ENCODE measurements at places on chromosomes 7 and 10.

DNA sequence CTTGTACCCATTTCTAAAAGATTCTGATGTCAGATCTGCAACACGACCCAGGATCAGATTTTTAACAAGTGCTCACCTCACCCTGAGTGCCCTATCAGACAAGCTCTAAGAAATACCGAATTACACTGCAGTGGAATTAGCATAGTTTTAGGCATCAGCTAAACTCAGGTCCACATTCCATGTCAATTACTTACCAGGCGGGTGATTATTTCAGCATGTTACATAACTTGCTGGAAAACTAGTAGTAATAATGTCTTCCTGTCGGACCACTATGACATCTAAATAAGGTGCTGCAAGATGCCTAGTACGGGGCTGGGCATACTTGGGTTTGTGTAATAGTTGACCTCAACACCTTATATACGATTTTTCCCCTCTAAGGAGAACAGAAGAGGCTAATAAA lies 21.0 kb downstream of the TRIL start:
- no peak for DNase-seq

GRCh38 chr10:95573527-95573926 lies 12.4 kb upstream of the SORBS1 start:
- no peak for DNase-seq

DNA sequence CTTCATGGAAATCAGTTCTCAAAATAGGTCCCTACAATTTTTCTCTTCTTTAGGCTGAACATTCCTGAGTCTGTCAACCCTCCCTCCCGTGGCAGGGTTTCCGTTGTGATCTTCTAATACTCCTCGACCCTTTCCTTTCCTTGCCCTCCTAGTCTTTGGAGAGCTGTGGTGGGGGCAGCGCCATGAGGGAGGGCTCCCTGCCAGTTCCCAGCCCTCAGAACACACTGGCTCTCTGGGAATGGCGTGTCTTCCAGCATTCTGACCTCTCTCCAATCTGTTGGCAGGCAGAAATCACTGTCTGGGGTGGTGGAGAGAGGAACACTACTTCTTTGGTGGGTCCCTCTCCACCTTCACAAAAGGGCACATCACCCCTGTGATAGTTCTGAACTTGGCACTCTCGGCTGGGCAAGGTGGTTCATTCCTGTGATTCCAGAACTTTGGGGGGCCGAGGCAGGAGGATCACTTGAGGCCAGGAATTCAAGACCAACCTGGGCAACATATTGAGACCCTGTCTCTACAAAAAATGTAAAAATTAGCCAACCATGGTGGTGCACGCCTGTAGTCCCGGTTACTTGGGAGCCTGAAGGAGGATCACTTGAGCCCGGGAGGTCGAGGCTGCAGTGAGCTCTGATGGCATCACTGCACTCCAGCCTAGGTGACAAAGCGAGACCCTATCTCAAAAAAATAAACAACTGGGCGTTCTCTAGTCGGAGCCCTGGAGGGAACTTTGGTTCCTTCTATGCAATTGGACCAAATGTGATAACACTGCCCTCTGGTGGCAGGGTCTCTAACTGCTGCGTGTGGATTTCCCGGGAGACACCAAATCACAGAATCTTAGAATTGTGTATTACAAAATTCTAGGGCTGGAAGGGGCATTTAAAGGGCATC lies 13.1 kb upstream of the ARPC1A start:
- DNase-seq = peak; percentile 65

DNA sequence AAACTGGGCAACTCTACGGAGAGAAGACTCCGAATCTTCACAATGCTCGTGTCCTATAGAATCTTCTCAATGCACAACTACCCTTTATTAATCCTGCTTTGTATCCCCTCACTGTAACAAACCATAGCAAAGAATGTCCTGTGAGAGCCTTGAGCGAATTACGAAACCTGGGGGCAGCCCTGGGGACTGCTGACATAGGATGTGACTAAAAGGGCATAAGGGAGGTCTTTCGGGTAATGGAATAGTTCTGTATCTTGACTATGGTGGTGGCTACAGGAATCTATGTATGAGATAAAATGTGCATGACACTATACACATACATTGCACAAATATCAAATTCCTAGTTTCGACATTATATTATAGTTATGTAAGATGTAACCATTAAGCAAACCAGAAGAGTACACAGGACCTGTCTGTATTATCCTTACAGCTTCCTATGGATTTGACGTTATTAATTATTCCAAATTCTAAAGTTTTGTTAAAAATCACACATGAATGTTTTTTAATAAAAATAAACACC lies 162.5 kb upstream of the KCTD7 start:
- DNase-seq = no peak

- no peak for DNase-seq
Measured at GRCh38 chr7:64685091-64685490, 19.2 kb downstream of the ZNF107 start.

Data from T-helper 1 cell (primary cell).